ENCODE measurements at places on chromosomes 3 and 15. TPM values are rescaled to one million over a fixed set of nuclear protein-coding genes. Genes with fewer than 3 reads are reported as not detected.

GRCh38 chr3:159866201-159866746, 122.4 kb upstream of the IL12A start:
- H3K27me3 ChIP-seq = no peaks in the 10 kb centered on the region
- no peak overlapping the region for H3K27ac ChIP-seq
- DNase-seq = no peak
- peaks cover 17% of the 10 kb centered on the region for H3K4me1 ChIP-seq

COL6A6 gene
- not detected for total RNA-seq

GABRG3 gene
- not detected for total RNA-seq

DNA sequence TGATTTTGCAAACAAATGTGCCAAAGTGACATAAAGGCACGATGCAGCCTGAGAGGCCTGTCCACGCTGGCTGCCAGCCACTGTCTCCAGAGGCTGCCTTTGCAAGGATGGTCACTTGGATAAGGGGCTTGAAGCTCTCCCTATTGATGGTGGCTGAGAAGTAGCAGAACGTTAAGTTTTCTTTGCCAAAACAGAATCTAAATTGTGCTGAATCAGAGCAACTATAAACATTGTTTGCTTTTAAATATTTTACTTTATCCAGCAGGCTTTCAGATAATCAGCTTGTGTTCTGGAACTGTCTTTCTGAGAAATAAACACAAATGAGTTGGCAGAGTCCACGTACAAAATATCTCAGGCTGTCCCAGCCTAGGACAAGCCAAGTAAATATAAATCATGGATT, 23.8 kb upstream of the CNBP start:
- no peaks in the 10 kb centered on the region for H3K4me1 ChIP-seq
- H3K27me3 ChIP-seq = no peaks in the 10 kb centered on the region
- no peaks in the 10 kb centered on the region for H3K36me3 ChIP-seq
- no peak for DNase-seq
- no peak overlapping the region for H3K27ac ChIP-seq

GRCh38 chr3:186339180-186339918, 22.7 kb downstream of the DGKG start:
- H3K36me3 ChIP-seq = no peaks in the 10 kb centered on the region
- H3K4me3 ChIP-seq = no peak overlapping the region
- no peaks in the 10 kb centered on the region for H3K27me3 ChIP-seq
- no peak for DNase-seq
- H3K27ac ChIP-seq = no peak overlapping the region

MAGEL2 gene
- 0.11 TPM for total RNA-seq

TBC1D2B gene
- total RNA-seq = 63.3 TPM

NKTR gene
- 41.7 TPM for total RNA-seq

DNA sequence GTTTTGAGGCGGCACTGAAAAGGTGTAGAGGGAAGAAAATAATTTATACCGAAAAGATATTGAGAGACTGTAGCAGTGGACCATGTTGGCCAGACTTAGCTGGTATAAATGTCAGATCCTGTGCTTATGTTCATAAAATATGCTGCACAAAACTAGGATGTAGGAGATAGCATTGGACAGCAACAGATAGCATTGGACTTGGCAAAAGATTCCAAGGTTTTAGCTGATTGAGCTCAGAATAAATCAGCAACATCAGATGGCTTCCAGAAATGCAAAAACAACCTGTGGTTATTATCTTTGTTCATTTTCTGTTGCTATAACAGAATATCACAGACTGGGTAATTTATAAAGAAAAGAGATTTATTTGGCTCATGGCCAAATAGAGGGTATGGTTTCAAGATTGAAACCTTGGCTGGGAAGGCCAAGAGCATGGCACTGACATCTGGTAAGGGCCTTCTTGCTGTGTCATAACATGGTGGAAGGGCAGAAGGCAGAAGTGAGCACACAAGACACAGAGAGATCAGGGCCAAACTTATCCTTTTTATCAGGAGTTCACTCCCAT, 34.7 kb downstream of the SLC28A1 start:
- H3K4me3 ChIP-seq = no peak overlapping the region
- no peak for DNase-seq
- no peaks in the 10 kb centered on the region for H3K27me3 ChIP-seq
- peak overlapping the region; percentile 3 for H3K27ac ChIP-seq

SYNPR gene
- not detected for total RNA-seq

MAPKAPK3 gene
- 23.7 TPM for total RNA-seq

Data from ascending aorta (tissue), 2 donors.